ENCODE measurements at places on chromosomes 13 and 19.

DNA sequence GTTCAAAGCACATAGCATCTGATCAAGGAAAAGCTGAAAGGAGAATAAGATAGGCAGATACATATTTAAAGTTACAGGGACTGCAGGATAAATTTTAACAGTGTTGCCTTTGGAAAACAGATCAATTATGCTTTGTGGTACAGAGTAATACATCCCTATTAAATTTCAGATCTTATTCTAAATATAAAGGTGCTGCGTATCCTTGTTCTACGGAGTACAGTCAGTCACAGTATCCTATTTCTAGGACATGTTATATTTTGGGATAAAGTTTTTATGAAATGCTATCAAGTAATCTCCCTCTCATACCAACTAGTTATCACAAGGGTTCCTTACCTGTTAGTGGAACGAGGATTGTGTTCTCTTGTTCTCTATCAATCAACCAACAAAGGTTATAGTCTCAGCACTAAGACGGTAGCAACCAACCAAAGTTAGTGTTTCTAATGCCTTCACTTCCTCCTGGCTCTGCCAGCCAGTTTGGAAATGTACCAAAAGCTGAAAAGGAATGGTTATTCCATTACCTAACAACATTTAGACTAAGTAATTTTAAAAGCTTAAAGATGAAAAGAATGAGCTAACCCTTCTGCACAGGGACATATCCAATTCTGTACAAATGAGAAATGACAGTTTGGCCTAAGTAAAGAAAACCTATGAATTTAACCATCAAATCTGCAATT, 35.2 kb downstream of the TSC22D1 start:
- no peak for DNase-seq

DNA sequence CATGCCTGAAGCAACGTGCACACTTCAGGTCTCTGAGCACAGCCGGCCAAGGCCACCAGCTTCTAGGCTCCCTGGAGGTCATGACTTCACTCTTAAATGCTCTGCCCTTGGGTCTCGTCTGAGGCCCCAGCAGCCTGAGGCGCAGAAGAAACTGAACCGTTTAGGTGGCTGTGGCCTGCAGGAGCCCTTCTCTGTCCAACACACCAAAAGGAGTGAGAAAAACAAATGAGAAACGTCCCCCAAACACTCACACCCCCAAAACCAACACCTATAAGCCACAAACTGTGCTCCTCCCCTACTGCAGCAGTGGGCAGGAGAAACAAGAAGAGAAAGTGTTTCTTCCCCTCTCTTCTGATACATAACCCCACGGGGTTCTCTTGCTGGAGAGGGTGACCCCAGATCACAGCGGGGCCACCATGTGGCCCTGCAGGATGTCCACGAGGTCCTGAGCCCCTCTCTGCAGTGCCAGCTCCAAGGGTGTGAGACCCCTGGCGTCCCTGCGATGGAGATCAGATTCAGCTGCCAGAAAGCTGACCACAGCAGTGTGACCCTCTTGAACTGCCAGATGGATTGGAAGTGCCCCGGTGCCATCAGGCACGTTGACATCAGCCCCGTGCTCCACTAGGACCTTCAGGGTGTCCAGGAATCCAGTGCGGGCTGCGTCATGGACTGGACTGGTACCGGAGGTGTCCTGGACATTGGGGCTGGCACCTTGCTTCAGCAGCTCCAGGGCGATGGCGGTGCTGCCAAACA, 1.0 kb upstream of the KRI1 start:
- no peak for DNase-seq

DNA sequence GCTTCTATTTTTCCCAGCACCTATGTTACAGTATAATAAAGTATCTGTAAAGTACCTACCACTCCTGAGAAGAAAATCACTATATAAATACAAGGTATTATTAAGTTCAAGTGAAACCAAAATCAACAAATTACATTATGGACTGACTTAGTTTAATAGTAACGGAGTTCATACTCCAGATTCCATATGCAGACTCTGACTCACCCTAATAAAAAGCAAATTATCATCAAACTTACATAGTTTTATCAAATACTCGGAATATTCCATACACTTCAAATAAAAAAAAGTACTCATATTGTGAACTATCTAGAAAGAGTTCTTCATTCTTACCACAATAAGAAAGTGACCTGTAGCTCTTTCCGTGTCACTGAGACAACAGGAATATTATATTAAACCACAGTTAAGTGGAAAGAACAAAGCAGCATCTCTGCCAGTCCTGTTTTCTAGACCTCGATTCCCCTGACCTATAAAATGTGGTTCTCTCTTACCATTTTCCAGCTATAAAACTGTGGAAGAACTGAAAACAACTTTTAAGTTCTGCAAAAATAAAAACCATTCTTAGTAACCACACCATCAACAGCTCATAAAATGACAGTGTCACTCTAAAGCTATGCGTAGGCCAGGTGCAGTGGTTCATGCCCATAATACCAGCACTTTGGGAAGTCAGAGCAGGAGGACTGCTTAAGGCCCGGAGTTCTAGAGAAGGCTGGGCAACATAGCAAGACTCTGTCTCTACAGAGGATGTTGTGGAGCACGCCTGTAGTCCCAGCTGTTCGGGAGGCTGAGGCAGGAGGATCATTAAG, 42.6 kb downstream of the USP12 start:
- DNase-seq = no peak

DNA sequence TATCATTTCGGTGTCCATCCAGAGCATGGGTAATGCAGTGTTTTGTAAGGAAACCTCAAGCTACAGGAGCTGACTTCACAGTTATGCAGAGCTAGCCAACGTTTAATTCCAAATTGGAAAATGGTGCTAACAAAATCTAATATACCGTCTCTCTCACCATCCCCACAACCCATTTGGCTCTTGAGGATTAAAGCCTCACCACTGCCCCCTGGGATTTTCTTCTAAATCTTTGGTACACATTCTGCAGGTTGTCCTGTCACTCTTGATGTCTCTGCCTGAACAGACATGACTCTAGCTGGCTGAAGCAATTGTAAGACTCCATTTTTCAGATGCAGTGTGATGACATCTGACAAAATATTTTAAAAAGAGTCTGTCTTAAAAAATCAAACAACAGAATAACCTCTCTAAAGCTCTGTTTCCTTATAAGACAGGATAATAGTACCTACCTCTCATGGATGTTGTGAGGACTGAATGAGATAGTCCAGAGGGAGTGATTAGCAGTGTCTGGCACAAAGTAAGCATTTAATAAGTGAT, 451.8 kb downstream of the SUCLA2 start:
- no peak for DNase-seq

Measured in large intestine (tissue), 12 donors.